ENCODE measurements at places on chromosomes 13 and 19. TPM values are rescaled to one million over a fixed set of nuclear protein-coding genes. Genes with fewer than 3 reads are reported as not detected.

- no peak for DNase-seq
Observed at GRCh38 chr13:104586051-104586746, 1520.0 kb upstream of the SLC10A2 start.

The S1PR5 gene
- total RNA-seq: 2.1 TPM

The MICU2 gene
- total RNA-seq: 30.7 TPM

The RAB3A gene
- 1.9 TPM for total RNA-seq

- DNase-seq: no peak
Observed at GRCh38 chr13:89554801-89555200, 1792.7 kb upstream of the MIR17HG start.

The AKAP8L gene
- 95.5 TPM for total RNA-seq

- DNase-seq: no peak
Observed at GRCh38 chr19:58042495-58043340, 8.9 kb downstream of the ZSCAN1 start.

The KLK15 gene
- not detected for total RNA-seq

DNA sequence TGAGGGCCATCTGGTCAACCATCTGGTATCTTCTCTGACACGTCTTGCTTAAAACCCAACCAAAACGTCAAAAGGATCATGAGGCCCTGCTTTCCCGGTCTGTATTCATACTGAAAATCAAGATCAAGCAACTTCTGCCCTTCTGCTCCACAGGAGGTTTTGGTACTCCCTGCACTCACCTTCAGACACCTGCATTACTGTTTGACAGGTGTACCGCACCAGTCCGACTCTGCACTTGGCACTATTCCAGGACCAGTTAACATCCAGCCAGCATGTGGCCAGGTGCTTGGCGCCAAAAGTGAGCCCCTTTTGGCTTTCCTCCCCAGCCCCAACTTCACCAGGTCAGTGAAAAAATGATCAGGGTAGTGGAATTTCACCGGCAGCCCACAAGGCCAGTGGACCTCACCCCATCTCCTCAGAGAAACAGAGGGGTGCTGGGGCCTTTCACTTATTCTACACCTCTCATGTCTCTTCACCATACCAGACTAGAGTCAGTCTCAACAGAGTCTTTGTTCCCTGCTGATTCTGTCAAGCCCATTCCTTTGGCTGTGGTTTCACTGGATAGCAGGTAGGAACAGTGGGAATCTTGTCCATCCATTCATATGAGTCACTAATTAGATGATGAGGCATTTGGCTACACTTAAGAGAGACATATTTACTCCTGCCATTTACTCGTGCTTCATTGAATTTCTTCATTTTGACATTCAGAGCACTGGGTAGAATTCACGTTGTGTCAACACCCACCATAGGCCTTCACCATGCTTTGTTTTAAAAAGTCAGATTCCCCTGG lies 85.3 kb downstream of the ZNF726 start:
- DNase-seq: no peak

The ZNF792 gene
- total RNA-seq: 11.5 TPM

- DNase-seq: no peak
Observed at GRCh38 chr13:48561466-48562235, 28.8 kb upstream of the RCBTB2 start.

The RGL3 gene
- 54.6 TPM for total RNA-seq

The PRODH2 gene
- total RNA-seq: not detected

DNA sequence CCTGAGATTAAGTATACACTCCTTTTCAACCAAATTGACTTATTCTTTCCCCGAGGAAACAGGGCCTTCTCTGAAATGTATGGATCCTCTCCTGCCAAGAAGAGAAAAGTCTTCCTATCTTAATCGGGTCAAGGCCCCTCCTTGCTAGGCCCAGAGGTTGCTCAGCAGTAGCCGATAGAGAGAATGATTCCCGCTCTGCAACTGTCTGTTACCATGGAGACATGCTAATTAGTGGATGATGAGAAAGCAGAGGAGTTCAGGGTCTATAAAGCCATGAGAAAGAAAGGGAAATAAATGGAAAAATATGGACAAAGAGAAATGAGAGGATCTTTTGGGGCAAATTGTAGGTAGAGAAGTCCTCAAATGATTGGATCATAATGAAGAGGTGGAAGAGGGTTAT lies 103.5 kb downstream of the POU4F1 start:
- no peak for DNase-seq

DNA sequence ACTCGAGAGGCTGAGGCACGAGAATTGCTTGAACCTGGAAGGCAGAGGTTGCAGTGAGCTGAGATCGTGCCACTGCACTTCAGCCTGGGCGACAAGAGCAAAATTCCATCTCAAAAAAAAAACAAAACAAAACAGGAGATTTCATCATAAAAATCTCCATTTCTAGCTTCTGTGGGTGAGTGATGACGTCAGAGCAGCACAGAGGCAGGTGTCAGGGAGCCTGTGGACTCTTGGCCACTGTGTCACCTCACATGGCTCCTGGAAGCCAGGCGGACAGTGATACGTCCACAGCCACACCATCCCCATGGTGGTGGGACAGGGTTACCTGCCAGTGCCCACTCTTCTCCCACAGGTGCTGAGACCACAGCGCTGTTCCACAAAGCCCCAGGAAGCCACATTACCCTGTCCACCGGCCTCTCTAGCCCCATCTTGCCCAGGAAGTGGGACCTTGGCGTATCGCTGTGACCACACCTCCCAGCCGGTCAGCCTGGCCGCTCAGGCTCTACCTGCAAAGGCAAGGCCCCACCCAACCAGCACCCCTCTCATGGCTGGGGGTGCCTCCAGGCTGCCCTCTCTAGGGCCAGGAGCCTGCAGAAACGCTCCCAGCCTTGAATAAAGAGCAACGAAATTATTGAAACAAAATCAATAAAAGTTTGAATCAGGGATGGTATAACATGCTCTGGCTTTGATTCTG lies 2.5 kb upstream of the FXYD3 start:
- DNase-seq: no peak

DNA sequence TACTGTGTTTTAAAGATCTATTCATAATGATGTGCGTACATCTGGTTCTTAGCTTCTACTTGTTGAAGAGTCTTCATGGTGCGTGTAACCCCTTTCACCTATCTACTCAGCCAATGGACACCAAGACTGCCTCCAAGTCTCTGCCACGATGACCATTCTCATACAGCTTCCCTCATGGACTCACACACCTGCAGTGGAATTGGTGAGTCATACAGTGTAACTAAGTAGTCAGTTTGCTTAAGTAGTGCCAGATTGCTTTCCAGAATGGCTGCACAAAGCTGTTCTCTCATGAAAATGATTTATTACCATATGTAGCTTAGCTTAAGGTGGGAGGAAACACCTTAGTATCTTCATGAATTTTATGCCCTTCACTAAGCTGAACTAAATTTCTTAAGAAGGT lies 112.3 kb downstream of the AKAP11 start:
- DNase-seq: no peak

- DNase-seq: no peak
Observed at GRCh38 chr13:50406831-50407230, 391.6 kb downstream of the KCNRG start.

DNA sequence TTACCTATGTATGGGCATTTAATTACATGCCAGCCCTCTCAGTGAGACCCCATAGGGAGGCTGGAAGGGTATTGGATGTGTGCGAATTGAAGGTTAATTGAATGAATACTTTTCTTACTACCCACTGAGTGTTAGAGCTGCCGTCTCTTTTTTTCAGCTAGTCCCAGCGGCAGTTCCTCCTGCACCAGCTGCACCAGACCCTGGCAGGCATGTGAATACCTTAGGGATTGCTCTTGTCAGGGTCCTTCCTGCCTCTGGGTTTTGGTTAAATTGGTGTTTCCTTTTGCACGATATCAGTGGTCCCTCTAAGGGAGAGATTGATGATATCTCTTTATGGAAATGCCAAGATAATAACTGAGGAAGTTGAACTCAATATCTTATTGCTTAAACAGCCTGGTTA lies 9.8 kb upstream of the CXCL17 start:
- no peak for DNase-seq

- DNase-seq: no peak
Observed at GRCh38 chr13:66965181-66965580, 265.0 kb downstream of the PCDH9 start.

GRCh38 chr19:53195265-53195903 lies 2.2 kb upstream of the ZNF665 start:
- no peak for DNase-seq

Data from upper lobe of right lung (tissue), 1 donor.